Cardiac muscle cell (in vitro differentiated cells and primary cell): ENCODE measurements at places on chromosomes 4 and X.
A peak's percentile ranks its signal among the peaks of the same experiment; 100 is the strongest.

DNA sequence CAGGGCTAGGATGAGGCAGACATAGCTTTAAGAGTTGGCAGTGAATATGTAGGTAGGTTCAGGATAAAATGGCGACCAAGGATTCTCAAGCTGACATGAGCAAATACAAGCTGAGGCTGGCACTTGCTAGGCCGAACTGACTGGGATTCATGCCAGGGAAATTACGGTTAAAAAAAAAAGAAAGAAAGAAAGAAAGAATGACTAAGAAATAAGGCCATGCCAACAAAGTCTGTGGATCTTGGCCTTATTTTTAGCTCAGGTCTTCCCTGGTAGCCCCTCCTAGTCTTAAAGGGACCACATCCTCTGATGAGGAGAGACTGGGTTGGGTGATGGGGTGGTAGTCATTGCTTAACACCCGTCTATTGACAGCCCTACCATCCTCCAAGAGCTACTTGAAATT is 64.4 kb upstream of the KLHL13 start:
- DNase-seq: no peak

DNA sequence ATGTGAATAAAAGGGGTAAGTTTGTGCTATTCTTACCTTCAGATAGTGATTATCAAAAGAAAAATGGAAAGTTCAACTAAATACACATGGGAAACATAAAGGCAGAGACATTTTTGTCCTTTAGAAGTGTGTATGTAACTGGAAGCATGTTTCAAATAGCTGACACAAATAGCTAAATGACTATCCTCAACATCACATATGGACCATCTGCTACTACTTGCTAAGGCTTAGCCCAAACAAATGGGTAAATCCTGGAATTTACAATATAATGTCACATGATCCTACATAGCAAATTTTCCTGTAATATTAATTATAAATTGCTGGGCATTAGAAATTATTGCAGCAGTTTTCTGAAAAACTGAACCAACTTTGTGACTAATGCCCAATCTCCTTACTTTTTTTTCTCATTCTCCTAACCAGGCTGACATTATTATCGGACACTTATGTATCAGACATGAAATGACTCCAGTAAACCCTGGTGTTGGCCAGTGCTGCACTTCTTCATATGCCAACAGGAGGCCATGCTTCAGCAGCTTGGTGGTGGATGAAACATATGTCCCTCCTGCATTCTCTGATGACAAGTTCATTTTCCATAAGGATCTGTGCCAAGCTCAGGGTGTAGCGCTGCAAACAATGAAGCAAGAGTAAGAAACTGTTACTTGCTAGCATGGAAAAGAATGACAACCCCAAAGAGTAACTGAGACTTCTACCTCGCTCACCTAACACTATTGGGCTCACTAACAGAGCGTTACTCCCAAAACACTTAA is 16.1 kb downstream of the AFP start:
- no peak for DNase-seq

DNA sequence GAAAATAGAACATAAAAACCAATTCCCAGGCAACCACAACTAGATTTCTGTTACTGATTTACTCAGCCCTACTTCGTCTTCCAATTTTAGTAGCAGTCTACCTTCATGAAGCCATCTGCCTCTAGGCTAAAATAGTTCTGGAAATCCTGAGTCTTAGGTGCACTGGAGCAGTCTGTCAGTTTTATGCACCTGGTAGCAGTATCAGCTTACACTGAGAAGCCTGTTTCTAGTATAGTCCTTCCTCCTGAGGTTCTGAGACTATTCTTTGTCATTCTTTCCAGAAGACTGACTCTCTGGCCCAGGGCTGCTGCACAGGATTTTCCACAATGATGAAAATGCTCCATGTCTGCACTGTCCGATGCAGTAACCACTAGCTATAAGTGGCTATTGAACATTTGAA is 16.9 kb upstream of the HPRT1 start:
- DNase-seq: no peak

GRCh38 chr4:122930862-122931261 is 8.5 kb upstream of the NUDT6 start:
- DNase-seq: peak; percentile 5

GRCh38 chr4:145644699-145645098 is 25.5 kb downstream of the MMAA start:
- DNase-seq: no peak

- DNase-seq: no peak
Observed at GRCh38 chr4:138262469-138262868, 20.3 kb upstream of the SLC7A11 start.

DNA sequence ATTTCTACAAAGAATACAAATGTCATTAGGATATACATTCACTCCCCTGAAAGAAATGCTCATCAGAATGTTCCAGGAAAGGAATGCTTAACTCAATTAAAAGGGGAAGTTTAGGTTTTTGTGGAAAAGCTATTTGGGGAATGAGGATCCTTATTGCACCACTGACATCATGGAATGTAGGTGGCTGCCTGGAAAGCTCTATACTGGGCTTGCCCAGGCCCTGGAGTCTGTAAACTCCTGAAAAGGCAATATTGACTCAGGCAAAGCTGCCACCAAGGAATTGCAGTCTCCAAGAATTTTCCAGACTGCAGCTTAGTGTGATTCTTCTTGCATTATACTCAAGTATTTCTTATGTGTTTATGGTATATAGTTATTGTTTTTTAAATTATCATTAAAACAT is 15.7 kb downstream of the DAPP1 start:
- no peak for DNase-seq

DNA sequence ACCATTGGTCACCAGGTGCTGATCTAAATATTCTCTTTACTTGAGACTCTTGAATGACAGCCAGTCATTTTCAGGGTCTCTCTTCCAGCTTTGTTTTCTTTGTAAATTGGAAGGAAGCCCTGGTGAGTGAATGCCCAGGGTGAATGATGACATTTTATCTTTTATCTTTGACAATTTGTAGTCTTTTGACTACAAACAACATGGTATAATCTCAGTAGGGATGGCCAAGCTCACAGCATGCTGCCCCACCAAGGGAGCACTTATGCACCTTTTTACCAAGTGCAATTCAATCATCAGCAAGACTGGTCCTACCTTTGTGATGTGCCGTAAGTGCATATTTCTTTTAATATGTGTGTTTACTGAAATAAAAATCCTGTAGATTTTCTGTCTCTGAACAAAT is 5.7 kb downstream of the AFM start:
- no peak for DNase-seq

- peak; percentile 83 for DNase-seq
Observed at GRCh38 chrX:16882702-16883486, 12.7 kb upstream of the RBBP7 start.

GRCh38 chrX:108020631-108021030 is 24.2 kb upstream of the VSIG1 start:
- DNase-seq: peak; percentile 16

- DNase-seq: no peak
Observed at GRCh38 chrX:50115973-50116372, 84.8 kb downstream of the AKAP4 start.

DNA sequence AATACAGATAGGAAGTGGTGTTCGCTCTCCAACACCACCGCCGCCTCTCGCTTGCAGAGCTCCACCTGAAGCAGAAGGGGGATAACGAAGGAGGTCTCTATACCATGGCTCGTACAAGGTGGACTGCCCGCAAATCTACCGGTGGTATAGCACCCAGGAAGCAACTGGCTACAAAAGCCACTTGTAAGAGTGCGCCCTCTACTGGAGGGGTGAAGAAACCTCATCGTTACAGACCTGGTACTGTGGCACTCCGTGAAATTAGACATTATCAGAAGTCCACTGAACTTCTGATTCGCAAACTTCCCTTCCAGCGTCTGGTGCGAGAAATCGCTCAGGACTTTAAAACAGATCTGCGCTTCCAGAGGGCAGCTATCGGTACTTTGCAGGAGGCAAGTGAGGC is 5.2 kb upstream of the BMP15 start:
- no peak for DNase-seq

GRCh38 chr4:120964596-120964995 is 42.1 kb upstream of the PRDM5 start:
- no peak for DNase-seq

- no peak for DNase-seq
Observed at GRCh38 chrX:129512409-129512808, 10.9 kb downstream of the SMARCA1 start.

- no peak for DNase-seq
Observed at GRCh38 chr4:107098401-107098800, 62.3 kb upstream of the DKK2 start.

- DNase-seq: peak; percentile 59
Observed at GRCh38 chrX:103688946-103689345, 2.4 kb upstream of the MORF4L2 start.

- DNase-seq: no peak
Observed at GRCh38 chr4:182776376-182777105, 140.6 kb downstream of the DCTD start.

DNA sequence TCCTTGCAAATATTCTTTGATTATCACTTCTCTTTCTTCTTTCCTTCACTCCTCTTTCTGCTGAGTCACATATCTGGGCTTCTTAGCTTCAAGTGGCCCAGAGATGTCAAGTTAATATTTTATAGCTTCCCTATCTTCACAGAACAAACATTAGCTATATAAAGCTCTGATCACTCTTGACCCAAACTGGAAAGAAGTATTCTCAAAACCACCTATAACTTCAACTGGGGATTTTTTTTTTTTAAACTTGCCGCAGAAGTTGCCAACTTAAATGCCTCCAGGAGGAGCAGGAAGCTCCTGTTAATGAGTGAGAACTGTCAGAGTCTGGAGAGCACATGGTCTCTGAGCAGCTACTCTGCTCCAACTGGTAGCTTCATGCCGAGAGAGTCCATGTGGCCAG is 233.3 kb upstream of the EDNRA start:
- DNase-seq: no peak

- DNase-seq: no peak
Observed at GRCh38 chrX:17032351-17032750, 85.9 kb downstream of the REPS2 start.

GRCh38 chr4:25069014-25069413 is 38.3 kb upstream of the LGI2 start:
- DNase-seq: no peak

DNA sequence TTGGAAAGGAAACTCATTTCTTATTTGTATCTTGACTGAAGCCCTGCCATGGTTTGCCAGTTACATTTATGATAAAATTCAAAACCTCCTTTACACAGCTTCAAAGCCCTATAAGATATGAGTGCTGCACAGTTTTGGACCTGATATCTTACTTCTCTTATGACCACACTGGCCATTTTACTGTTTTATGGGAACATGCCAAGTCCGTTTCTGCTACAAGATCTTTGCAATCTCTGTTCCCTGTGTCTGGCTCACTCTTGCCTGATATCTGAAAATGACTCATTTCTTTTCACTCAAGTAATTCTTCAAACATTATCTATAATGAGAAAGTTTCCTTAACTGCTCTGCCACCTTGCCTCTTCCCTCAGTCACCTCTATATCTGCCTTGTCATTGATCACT is 247.3 kb downstream of the SPOCK3 start:
- peak; percentile 27 for DNase-seq

DNA sequence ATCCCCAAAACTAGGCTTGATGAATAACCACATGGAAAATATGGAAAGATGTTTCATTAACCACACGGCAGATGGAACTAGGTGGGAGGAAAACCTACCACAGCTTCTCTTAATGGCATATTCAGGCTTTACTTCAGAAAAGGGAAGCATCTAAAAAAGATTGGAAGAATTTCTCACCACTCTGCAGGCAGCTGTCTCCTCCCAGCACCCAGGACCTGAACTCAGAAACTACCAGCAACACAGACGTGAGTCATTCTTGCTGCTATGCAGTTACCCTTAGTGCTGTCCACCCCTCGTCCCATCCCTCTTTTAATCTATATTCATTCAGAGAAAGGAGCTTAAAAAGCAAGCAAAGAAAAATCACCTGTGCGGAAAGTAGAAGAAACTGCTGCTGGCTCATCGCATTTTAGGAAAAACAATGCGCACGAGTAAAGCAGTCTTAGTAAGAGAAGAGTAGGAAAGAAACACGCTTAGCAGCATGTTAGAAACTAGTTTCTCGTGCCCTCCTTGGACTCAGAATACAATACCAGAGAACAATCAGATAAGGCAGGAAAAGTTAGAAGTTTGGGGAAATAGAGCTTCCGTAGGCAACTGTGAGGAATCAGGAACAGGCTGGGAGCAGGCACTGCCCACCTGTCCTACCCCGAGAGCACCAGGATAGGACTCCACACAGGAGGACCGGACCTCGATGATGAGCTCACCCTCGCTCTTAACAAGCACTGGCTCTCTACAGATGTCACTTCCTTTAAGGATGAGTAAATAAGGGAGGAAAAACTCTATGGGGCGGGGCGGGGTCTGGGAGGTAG is 48.1 kb upstream of the ENPP6 start:
- DNase-seq: no peak

GRCh38 chr4:151439320-151439719 is 30.3 kb downstream of the FHIP1A start:
- no peak for DNase-seq

DNA sequence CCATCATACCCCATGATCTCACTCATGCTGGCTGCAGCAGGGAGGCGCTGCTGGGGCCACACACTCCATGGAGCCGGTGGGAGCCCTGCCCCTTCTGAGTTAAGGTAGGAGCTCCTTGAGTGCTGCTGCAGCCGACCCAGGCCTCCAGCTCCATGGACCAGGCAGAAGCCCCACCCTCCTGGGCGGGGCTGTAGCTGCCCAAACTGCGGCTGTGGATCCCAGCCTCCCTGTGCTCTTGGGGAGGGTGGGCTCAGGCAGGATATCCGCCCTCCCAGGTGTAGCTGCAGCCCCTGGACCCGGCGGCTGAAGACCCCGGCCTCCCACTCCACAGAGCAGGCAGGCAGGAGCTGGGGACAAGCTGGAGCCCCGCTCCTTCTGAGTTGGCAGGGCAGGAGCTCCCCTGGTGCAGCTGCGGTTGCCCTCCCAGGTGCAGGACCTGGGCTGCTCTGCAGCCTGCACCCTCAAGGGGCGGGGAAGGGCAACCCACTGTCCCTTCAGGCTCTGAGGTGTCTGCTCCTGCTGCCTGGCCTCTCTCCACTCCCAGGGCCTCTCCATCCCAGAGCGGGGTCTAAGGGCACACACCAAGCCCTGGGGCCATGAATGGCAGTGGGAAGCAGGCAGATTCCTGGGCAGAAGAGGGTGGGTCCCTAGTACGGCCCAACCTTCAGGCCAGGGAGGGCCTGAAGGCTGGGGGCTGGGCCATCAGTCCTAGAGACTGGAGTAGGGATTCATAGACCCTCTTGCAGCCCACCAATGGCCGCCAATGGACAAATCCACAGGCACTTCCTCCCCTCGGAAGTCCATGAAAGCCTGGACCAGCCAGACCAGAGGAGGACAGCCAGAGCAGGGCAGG is 466.1 kb downstream of the DTHD1 start:
- no peak for DNase-seq

GRCh38 chrX:16666541-16666940 is 16.6 kb downstream of the S100G start:
- no peak for DNase-seq

DNA sequence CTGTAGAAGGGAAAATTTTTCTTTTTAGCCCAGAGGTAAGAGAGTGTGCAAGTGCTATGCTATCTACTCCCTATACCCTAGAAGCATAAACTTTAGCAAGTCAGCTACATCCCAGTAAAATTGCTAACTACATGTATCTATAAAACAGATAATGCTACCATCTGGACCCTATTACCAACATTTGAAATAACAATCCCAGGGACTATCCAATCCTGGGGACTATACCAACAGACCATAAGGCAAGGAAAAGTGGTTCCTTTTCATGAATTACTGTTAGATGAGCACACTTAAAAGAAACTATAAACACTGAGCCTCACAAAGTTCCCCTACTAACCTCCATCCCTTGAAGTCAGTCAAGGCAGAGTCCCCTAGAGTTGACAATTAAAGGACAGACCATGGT is 213.6 kb upstream of the VEGFC start:
- no peak for DNase-seq
